ENCODE measurements at places on chromosomes 12 and 14. TPM values are rescaled to one million over a fixed set of nuclear protein-coding genes. Genes with fewer than 3 reads are reported as not detected.

IL23A gene
- 10.9 TPM for total RNA-seq

PTPRB gene
- total RNA-seq: not detected

KRT71 gene
- total RNA-seq: not detected

GUCY2C gene
- not detected for total RNA-seq

BIN2 gene
- 161 TPM for total RNA-seq

SIX4 gene
- not detected for total RNA-seq

HSPB8 gene
- total RNA-seq: not detected

ZNF839 gene
- total RNA-seq: 17.3 TPM

TAS2R19 gene
- total RNA-seq: 2.2 TPM

DDX54 gene
- total RNA-seq: 70.1 TPM

PPP2R5C gene
- 382 TPM for total RNA-seq

RAD51B gene
- total RNA-seq: 43.6 TPM

NOS1 gene
- not detected for total RNA-seq

ARHGAP9 gene
- total RNA-seq: 304 TPM

WIF1 gene
- total RNA-seq: not detected

MANSC1 gene
- not detected for total RNA-seq

KCNJ8 gene
- total RNA-seq: not detected

C14orf39 gene
- not detected for total RNA-seq

LRP1-AS gene
- not detected for total RNA-seq

TAS2R42 gene
- total RNA-seq: not detected

CMA1 gene
- total RNA-seq: 0.33 TPM

MEG3 gene
- not detected for total RNA-seq

SLC17A8 gene
- total RNA-seq: not detected

IRAK3 gene
- 0.43 TPM for total RNA-seq

B4GALNT1 gene
- 0.80 TPM for total RNA-seq

ITGB7 gene
- total RNA-seq: 415 TPM

KLHL33 gene
- total RNA-seq: 3.6 TPM

OR4E2 gene
- not detected for total RNA-seq
